PC-3 (cell line): ENCODE measurements at places on chromosomes 7 and 10. TPM values are rescaled to one million over a fixed set of nuclear protein-coding genes. Genes with fewer than 3 reads are reported as not detected.

ASB10 gene
- total RNA-seq: not detected in 2 replicates

LIPN gene
- total RNA-seq: not detected in 2 replicates

WEE2 gene
- total RNA-seq: not detected in 2 replicates

GRCh38 chr7:149074116-149074885 is 16.2 kb downstream of the ZNF786 start:
- no peak for DNase-seq

DNA sequence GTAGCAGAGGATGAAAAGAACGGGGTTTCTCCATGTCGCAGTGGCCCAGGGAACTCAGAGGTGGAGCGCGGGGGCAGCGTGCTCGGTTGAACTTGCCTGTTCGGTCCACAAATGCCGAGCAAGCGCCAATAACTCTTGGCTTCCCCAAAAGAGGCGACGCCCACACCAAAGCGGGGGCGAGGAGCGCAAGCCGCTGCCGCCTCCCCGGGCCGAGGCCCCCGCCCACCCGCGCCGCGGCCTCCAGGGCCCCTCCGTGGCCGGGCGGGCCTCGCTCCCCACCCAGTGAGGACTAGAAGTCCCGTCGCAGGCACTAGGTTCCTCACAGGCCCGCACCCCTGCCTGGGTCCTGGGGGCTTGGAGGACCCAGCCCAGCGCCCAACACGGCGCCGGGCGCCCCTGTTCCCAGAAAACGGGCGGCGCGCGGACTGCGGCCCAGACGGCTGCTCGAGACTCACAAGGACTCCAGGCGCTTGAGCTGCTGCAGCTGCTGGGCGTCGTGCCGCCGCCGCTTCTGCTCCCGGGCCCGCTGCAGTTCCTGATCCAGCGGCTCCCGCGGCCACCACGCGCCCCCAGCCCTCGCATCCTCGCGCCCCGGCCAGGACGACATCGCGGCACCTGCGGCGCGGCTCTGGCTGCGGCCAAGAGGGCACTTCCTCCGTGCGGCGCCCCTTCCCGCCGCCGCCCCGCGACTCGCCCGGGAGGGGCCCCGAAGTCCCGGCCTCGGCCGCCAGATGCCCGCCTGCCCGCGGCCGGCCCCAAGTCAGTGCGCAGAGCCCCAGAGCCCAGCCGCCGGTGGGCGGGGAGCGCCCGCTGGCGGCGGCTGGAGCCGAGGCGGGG is 14.6 kb upstream of the FKBP9 start:
- peak; percentile 66 for DNase-seq

GRCh38 chr10:69578508-69578991 is 5.3 kb upstream of the NEUROG3 start:
- DNase-seq: no peak

DNA sequence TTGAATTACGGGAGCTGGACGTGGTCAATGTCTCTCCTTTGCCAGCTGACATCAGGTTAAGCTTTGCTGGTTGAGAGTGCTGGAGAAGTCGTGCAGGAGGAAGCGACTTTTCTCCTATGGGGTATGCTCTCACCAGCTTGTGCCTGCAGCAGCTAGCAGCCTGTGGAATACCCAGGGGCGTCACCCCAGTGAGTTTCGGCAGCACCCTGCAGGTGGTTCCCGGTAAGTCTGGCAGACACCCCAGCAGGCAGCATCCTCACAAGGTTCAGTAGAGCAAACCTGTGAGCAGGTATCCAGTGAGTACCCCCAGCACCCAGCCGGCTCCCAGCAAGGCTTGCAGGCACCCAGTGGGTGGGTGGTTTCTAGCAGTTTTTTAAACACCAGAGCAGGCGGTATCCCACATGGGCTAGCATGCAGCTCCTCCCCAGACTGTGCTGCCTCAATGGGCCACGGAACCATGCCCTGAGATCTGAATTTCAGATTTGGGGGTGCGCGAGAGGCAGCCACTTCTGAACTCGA is 74.8 kb upstream of the SVIL start:
- DNase-seq: no peak

- no peak for DNase-seq
Measured at GRCh38 chr7:7414791-7415603, 120.7 kb downstream of the COL28A1 start.

DNA sequence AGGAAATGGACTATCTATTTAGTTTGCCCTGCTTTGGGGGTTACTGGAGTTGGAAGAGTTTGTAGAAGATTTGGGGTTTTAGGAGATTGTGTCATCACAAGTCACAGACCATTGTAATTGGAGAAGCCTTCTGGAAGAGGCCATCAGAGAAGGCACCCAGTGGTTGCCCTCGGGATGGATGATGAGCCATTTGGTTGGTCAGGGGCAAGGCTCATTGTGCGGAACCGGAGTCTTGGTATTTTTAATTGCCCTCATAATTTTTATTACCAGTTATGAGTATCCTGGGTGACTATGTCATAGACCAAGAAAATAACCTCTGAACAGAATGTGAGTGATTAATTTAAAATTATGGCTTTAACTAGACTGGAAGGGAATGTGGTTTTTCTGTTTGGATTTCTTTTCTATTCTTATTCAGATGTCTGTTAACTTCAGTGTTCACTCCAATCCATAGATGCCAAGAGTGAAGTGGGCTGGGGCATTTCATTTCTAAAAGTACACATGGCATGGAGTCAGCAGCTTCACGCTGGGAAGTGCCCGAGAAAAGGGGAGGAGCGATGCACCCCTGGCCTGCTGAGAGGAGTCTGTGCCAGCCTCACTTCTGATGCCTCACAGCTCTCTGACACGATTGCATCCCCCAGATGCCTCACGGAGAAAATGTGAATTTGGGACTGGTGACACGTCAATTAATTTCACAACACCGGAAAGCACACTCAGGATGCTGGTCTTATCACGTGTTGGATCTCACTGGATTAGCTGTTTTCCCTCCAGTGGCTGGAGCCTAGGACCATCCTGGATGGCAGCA is 225.6 kb upstream of the IGFBP3 start:
- DNase-seq: peak; percentile 67

DNA sequence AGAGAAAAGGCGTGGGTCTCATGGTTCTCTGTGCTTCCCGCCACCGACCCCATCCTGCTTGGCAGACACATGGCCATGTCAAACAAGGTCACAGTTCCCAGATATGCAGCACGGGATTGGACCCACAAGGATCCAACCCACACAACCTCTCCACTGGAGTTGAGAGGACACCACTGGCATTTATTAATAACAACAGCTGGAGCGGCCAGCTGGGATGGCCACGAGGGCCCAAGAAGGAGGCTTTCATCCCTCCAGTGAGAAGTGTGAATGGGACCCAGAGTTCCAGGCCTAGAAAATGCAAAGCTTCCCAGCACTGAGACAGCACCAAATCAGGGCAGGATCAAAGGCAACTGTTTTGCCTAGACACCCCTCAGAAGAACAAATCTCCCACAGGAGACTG is 31.5 kb downstream of the FGFR2 start:
- DNase-seq: no peak

DNA sequence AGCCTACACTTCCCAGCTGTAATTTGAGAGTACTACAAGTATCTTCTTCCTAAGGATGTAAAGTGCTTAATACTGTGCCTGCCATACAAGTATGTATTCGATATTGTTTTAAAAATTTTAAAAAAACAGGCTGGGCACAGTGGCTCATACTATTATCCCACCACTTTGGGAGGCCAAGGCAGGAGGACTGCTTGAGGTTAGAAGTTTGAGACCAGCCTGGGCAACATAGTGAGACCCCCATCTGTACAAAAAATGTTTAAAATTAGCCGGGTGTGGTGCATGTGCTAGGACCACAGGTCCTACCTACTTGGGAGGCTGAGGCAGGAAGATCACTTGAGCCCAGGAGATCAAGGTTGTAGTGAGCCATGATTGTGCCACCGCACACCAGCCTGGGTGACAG is 8.3 kb downstream of the ARMC10 start:
- no peak for DNase-seq

DNA sequence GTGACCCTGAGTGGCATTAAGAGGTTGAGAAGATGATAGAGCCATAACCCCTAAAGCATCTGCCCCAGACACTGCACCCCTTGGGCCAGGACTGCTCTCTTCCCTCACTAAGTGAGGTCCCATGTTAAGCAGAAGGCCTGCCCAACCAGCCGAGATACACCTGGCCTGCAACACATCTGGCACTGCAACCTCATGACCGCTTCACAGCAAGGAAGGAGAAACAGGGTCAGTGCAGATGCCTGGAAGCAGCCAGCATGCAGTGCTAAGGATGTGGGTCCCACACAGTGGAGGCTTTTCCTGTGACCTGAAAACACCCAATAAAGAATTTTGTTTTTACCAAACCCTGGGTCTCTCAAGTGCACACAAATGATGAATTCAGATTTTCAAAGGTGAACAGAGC is 7.4 kb downstream of the NOD1 start:
- no peak for DNase-seq
